ENCODE measurements at places on chromosomes 1 and 21.

DNA sequence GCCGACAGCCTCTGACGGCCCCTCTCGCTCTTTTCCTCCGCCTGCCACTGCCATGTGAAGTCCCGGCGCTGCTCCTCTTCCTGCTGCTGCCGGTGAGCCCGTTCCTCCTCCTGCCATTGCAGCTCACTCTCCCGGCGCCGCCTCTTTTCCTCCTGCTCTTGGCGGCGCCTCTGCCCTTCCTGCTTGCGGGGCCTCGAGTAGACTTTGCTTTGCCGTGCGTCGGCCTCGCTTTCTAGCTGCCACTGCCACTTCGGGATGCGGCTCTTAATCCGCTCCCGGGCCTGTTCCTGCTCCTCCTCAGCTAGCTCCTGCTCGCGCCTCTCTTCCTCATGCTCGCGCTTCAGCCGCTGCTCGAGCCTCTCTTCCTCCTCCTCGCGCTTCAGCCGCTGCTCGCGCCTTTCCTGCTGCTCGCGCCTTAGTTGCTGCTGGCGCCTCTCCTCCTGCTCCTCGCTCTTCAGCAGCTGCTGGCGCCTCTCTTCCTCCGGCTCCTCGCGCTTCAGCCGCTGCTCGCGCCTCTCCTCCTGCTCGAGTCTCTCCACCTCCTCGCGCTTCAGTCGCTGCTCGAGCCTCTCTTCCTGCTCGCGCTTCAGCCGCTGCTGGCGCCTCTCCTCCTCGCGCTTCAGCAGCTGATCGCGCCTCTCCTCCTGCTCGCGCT is 4.3 kb downstream of the TCHH start:
- DNase-seq, result peak; percentile 1

- no peak for DNase-seq
These were observed 7.6 kb upstream of the CD1A start for GRCh38 chr1:158246650-158247049.

DNA sequence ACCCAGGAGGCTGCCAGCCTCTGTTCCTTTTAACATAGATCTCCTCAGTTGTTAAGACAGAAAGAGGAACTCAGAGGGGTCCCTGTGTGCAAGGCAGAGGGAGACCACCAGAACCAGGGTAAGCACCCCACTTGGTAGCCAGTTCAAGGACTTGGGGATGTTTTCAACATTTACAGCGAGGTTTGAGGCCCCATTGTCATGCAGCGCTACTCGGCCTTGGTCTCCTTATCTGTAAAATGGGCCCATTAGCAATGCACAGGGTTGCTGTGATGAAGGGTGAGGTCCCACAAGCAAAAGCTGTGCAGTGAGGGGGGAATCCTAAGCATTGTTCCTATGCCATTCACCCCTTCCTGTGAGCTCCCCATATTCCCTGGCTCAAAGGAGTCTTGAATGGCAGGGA is 4.2 kb downstream of the SIM2 start:
- DNase-seq, result no peak

DNA sequence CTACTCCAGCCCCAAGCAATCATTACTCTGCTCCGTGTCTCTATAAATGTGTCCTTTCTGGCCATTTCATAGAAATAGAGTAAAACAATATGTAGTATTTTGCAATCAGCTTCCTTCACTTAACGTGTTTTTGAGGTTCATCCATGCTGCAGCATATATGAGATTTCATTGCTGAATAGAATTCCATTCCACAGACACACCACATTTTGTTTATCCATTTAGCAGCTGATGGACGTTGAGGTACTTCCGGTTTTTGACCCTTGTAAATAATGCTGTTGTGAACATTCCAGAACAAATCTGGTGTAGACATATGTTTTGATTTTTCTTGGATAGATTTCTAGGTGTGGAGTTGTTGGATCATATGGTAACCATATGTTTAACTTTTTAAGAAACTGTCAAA is 30.7 kb downstream of the ADAM30 start:
- DNase-seq, result no peak

Data from stimulated activated CD8-positive, alpha-beta memory T cell treated with anti-CD3 and anti-CD28 coated beads, Interleukin-15, amount 100 ng/mL, for 1 hour (primary cell).